Neural progenitor cell (in vitro differentiated cells): ENCODE measurements at places on chromosomes 16 and 17. TPM values are rescaled to one million over a fixed set of nuclear protein-coding genes. Genes with fewer than 3 reads are reported as not detected.

The OR1A1 gene
- total RNA-seq: not detected in 2 replicates

The NPIPB4 gene
- 9.8 and 11.0 TPM in 2 replicates for total RNA-seq

The KCTD19 gene
- 1.1 TPM in 2 replicates for total RNA-seq

The CMTM4 gene
- total RNA-seq: 25.9 and 39.5 TPM in 2 replicates

The KRT40 gene
- not detected in 2 replicates for total RNA-seq

The STUB1 gene
- 27.0 and 79.5 TPM in 2 replicates for total RNA-seq

The FBXO39 gene
- total RNA-seq: not detected in 2 replicates

The CACNA1G gene
- 1.6 and 4.9 TPM in 2 replicates for total RNA-seq

The SOST gene
- total RNA-seq: 0.06 TPM in 1 of 2 replicates, not detected in the other

The GAS2L2 gene
- total RNA-seq: 0.09 TPM in 1 of 2 replicates, not detected in the other

The CPHXL2 gene
- not detected in 2 replicates for total RNA-seq
